Stimulated activated CD4-positive, alpha-beta T cell treated with anti-CD3 and anti-CD28 coated beads, Interleukin-15, amount 100 ng/mL, for 1 hour (primary cell): ENCODE measurements at places on chromosomes 3 and 15.

- DNase-seq, result no peak
Observed at GRCh38 chr3:184175506-184175905, 851 bp downstream of the AP2M1 start.

DNA sequence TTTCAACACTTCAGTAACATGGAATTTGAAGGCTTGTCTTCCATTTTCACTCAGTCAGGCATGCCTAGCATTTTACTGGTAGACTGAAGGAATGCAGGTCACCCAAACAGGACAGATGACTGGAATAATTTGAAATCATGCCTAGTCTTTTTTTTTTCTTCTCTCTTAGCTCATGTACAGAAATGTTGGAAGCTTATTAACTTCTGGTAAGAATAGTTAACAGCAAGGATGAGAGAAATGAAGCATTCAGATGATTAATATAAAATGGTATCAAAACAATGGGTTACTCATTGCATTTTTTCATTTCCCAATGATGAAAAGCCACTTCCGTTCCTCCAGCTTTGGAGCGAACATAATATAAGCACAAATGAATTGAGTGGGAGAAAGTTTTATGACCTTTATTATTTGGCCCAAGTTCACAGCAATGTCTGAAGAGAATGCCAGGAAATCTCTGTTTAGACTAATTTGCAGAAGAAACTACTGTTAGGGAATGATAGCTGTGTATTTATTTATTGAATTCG is 431.6 kb upstream of the RASGRP1 start:
- DNase-seq, result no peak

DNA sequence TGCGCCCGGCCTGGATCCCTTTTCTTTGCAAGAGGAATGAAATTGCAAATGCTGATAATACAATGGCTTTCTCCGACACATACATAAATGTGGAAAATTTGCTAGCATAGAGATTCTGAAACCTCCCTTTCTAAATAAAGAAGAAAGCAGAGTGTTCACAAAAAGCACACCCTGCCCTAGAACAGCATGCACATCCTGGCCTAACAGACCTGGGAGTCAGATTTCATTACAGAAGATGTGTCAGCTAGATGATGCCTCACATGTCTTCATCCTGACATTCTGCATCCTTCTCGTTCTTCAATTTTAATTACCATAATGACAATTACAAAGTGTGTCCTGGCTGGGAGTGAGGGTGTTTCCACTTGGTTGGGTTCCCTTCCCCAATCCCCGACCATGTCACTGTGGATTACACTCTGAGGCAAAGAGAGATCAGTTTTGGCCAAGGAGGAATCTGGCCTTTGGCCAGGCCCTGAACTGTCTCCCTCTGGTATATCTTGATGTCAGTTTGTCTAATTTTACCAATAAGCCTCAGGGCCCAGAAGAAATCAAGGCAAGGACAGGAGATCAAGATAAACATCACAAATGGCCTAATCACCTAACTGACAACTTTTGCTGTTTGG is 104.9 kb upstream of the SPATA12 start:
- no peak for DNase-seq

DNA sequence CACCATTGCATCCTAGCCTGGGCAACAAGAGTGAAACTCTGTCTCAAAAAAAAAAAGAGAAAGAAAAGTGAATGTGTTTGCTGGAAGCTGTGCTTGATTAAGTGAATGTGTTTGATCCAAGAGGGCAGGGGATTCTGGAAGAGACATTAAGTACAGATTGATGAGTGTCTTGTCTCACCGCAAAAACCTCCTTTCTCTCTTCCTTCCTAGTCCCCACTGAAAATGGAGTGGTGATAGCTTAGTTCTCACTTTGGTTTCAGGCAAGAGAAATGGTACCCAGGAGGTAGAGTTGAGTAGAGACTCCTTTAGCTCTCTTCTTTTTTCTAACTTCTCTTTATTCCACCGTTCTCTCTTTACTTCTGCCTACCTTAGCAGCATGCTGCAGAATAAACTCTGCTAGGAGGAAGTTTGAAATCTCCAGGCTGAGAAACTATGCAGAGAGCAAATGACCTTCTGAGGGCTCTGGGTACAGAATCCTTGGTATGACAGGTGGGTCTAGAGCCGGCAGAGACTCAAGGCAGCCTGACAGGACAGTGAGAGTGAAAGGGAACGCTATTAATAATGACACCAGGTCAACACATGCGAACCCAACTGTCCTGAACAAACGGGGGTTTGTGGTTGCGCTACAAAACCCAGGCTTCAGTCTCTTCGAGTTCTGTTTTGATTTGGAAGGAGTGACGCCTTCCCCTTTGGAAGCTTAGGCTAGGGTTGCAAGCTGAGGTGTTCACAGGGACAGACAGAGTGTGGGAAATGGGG is 74.9 kb downstream of the SMAD3 start:
- DNase-seq, result no peak

GRCh38 chr3:74426571-74426970 is 187.9 kb downstream of the CNTN3 start:
- DNase-seq, result no peak

DNA sequence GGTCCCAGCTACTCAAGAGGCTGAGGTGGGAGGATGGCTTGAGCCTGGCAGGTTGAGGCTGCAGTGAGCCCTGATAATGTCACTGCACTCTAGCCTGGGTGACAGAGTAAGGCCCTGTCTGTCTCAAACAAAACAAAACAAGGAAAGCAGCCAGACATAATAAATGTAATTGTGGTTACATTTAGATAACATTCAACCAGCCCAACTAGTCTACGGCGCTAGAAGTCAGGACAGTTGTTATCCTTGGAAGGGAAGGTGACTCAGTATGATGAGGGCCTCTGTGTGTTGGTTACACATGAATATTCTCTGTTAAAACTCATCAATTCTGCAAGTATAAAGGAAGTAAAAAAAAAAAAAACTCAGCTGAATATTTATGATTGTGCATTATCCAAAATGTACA is 27.0 kb upstream of the CSPG5 start:
- DNase-seq, result no peak

- DNase-seq, result no peak
Observed at GRCh38 chr3:170410428-170411029, 8.1 kb upstream of the CLDN11 start.

GRCh38 chr15:74038707-74039655 is 43.4 kb downstream of the GOLGA6A start:
- DNase-seq, result no peak

DNA sequence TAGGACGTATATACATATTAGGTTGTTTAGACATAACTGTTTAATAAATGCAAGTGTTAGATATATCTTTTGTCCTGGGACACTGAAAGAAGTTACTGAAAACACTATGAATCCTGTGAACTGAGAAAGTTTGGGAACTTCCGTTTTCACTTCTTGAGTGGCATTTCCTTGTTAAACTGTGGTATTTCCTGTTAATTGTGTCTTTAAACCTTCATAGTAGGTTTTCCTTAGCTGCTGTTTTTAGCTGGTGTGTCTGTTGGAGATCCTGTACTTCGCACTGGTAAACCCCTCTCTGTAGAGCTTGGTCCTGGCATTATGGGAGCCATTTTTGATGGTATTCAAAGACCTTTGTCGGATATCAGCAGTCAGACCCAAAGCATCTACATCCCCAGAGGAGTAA is 37.1 kb downstream of the ATP6V1A start:
- no peak for DNase-seq

DNA sequence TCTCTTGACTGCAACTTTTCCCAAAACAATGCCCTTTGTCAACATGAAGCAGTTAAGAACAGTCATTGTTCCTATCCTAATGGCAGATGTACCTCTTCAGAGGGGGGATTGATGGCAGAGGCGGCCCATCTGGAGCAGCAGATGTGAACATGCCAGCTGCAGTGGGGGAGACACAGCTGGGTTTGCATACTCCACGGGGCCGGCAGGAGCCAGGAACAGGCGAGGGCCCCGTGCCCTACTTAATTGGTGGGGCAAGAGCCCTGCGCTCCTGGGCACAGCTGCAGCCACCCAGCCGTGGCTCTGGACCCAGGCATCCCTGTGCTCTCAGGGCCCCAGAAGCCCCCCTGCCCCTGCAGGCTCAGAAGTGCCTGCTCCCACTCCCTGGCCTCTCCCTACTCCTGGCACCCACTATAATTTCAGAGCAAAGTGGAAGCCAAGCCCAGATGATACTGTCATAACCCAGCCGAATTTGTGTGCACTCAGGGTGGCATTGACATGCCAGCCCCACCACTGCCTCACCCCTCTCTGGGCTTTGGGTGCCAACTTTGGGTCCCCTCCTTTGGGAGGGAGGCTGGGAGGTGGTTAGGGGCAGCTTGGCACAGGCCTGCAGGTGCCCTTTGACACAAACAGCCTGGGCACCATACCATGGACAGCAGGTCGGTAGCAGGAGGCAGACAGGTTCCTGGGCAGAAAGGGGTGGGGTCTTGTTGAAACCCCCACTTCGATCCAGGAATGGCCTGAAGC is 34.6 kb downstream of the ROPN1B start:
- DNase-seq, result no peak
